ENCODE measurements at places on chromosomes 7 and 10.

GRCh38 chr10:15712883-15713282 lies 6.8 kb downstream of the ITGA8 start:
- DNase-seq = no peak

DNA sequence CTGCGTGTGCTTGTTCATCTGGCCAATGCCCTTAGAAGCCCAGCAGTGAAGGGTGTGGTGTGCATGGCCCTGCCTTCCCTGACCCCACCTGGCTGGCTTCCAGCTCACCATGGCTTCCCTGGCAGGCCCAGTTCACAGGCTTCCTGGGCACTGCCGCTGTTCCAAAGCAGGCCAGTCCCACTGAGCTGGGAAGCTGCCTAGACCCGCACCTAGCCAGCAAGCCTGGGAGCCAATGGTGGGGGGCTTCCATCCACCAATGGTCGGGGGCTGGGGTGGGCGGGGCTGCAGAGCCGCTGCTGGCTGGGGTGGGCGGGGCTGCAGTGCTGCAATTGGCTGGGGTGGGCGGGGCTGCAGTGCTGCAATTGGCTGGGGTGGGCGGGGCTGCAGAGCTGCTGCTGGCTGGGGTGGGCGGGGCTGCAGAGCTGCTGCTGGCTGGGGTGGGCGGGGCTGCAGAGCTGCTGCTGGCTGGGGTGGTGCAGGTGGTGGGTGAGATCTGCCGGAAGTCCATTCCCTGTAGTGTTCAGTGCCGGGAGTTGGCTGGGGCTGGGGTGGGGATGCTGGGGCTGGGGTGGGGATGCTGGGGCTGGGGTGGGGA lies 12.4 kb downstream of the CALY start:
- DNase-seq = peak; percentile 40

GRCh38 chr7:32941181-32941580 lies 16.1 kb upstream of the FKBP9 start:
- DNase-seq = no peak

DNA sequence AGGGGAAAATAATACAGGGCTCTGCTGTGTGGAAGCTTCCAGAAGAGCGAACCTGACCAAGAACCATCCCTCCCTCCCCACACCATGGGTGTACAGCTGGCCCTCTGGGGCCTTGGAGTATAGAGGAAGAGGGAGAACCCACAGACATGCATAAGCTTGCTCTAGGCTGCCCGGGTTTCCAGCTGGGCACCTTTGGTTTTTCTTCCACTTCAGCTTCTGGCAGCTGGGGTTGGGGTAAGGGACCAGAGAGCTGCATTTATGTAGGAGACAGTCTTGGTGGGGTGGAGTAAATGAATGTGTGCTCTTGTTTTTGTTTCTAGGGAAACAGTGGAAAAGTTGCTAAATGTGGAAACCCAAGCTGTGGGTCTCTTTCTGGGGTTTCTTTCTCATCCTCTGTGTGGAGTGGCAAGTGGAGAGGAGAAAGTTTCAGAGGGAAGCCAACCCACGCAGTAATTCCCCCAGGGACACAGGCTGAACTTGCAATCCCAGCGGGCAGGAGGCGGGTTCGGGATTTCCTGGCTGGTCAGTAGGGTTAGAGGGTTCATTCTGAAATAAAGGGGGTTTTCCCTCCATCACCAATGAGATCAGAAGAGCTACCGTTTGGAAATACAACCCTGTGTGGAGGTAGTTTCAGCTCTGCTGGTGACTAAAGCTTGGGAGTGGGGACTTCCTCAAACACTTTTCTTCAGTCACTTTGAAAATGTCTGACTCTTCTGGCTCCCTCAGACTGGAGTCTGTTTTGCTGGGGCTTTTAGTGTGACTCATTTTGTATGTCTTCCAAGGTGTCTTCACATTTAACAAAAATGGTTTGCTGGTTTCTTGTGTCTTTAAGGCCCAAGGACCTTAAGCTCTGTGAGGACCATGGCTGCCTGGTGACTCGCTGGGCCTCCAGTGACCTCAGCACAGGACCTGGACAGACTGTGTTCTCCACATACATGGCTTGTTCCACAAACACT lies 22.2 kb upstream of the SRGN start:
- DNase-seq = peak; percentile 48

DNA sequence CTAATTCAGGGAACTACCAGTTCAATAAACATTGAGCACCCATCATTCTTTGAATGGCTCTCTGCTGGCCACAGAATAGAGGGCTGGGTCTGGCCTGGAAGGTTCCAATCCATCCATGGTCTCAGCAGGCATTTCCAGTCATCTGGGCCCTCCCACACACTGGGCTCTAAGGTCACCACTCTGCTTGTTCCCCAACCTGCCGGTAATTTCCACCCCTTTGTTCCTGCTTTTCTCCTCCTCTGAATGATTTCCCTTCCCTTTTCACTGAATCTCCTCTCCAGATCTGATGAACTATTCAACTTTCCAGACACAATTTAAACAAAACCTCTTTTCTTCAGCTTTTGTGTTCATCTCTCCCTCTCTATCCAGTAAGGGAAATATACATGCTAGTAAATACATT lies 2.6 kb downstream of the BZW2 start:
- DNase-seq = no peak

GRCh38 chr10:129027906-129028305 lies 439.1 kb upstream of the MGMT start:
- DNase-seq = no peak

DNA sequence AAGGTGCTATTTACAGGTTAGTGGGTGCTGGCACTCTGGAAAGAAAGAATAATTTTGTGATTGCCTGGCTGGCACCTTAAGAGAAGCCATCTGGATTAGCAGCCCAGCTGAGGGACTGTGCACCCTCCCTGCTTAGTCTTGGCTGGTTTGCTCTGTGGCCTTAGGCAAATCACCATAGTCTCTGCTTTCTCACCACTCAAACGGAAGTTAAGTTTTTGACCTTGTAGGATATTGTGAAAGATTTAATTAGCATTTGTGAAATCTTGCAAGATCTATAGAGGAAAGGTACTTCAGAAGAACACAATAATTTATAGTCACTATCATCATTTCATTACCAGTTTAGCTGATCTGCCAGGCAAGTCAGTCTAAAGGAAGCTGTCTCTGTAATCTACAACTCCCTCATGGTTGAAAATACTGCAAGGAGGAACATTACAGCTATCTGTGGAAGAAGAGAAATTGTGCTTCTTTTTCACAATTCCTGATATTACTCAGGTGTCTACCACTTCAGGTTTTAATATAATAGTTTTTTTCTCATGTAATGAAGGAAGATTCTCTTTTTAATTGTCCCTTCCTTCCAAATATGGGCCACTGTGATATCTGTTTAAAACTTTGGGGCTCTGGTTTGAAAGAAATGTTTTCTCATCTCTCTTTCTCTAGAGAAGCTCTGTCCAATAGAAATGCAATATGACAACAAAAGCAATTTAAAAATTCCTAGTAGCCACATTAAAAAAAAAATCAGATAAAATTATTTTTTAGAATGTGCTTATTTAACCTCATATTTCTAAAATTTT lies 219.6 kb downstream of the PTEN start:
- DNase-seq = no peak

All from activated CD4-positive, alpha-beta T cell treated with anti-CD3 and anti-CD28 coated beads, Interleukin-2, amount 50 U/mL, for 24 hours (primary cell).